Esophagus squamous epithelium (tissue), 5 donors: ENCODE measurements at places on chromosomes 16 and 17.

GRCh38 chr17:72145962-72146361 is 25.1 kb downstream of the SOX9 start:
- DNase-seq: no peak

GRCh38 chr16:71499775-71500364 is 10.7 kb upstream of the ZNF19 start:
- no peak for DNase-seq

GRCh38 chr17:73340093-73340596 is 28.3 kb upstream of the CDC42EP4 start:
- no peak for DNase-seq

- no peak for DNase-seq
These were observed 34.2 kb downstream of the CRLF3 start for GRCh38 chr17:30790279-30790678.

- DNase-seq: no peak
These were observed 9.6 kb upstream of the SLC38A8 start for GRCh38 chr16:84052071-84052622.

DNA sequence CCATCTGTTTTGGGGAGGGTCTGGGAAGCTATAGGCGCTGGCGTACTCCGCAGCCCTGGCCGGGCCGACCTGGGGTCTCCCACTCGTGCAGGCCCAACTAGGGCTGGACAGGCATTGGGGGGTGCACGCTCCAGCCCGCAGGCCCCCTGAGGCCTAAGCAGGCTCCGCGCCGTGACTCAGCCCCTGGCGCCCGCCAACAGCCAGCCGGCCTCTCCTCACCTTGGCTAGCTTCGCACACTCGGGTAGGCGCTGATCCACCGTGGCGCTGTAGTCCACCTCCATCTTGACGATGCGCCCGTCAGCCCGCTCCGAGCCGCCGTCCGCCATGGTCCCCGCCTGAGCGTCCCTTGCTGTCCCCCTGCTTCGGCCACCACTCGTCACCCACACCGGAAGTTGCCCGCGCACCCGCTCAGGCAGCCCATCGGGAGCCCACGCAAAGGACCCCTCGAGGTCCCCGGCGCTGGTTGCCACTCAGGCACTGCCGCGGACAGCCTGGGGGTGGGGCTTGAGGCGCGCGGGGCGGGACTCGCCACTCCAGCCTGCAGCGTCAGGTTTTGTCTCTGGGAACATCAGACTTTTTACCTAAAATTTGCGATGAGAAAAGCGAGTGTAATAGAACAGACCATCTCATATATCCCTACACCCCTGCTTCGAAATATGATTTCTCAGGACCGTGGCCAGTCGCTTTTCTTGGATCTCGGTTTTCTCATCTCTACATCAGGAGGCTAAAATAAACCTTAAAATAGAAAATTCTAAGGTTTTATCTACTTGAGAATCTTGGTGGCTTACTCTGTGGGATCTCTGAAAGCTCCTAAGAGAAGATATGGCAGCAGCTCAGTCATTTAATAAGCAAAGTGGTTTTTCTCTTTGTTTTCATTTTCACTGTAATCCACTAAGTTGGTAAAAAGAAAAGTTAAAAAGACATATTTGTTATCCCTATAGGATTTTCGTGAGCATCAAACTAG is at the start of gene PSMD12:
Gene PSMD12 (minus strand): TSS at position 385 of the 965 bp plus-strand sequence. CDS start 58 bp downstream, at position 327.
- DNase-seq: peak; percentile 71

DNA sequence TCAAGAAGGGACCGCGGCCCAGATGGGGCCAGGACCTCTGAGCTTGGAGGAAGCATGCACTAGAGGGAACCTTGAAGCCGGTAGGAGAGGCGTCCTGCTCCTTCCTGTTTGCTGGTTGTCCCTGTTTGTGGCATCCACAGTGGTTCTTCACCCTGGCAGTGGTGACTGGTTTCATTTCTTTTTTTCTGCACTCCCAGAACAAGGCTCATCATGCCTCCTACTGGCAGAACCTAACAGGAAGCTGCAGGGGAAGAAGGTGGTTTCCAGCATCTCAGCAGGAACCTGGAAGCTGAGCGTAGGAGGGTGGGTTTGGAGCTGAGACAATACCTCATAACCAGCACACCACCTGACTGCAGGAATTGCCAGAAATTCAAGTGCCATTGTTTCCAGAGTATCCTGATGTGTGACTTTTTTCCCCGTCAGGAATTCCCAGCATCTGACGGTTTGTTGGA is 5.8 kb downstream of the TMEM231 start:
- DNase-seq: no peak

- DNase-seq: no peak
These were observed 20.3 kb downstream of the CSNK1D start for GRCh38 chr17:82253179-82253544.

- DNase-seq: no peak
These were observed 158.9 kb downstream of the TRIM37 start for GRCh38 chr17:58947824-58948223.
